ENCODE measurements at places on chromosomes 1 and 21. TPM values are rescaled to one million over a fixed set of nuclear protein-coding genes. Genes with fewer than 3 reads are reported as not detected.

The MYOG gene
- total RNA-seq, result not detected

The CFAP107 gene
- not detected for total RNA-seq

The UBR4 gene
- total RNA-seq, result 164 TPM

The LAX1 gene
- 11.9 TPM for total RNA-seq

The TCHHL1 gene
- not detected for total RNA-seq

The KRTAP12-2 gene
- total RNA-seq, result not detected

The ACKR1 gene
- not detected for total RNA-seq

The SLAMF9 gene
- 0.63 TPM for total RNA-seq

The OR6K6 gene
- not detected for total RNA-seq

The ZC3H12A gene
- 160 TPM for total RNA-seq

The CGN gene
- total RNA-seq, result 1.7 TPM

The TMEM52 gene
- 0.31 TPM for total RNA-seq

The AMY2A gene
- total RNA-seq, result not detected

The CACNA1S gene
- not detected for total RNA-seq

The RGS8 gene
- total RNA-seq, result not detected

The CD48 gene
- total RNA-seq, result 996 TPM

The IFNLR1 gene
- total RNA-seq, result 1.6 TPM

The GUCA2A gene
- not detected for total RNA-seq

The RAP1GAP gene
- 0.10 TPM for total RNA-seq

The STK40 gene
- 16.9 TPM for total RNA-seq

The C4BPB gene
- total RNA-seq, result 0.84 TPM
